RPMI7951 (cell line): ENCODE measurements at places on chromosomes 3 and 15.
A peak's percentile ranks its signal among the peaks of the same experiment; 100 is the strongest.

DNA sequence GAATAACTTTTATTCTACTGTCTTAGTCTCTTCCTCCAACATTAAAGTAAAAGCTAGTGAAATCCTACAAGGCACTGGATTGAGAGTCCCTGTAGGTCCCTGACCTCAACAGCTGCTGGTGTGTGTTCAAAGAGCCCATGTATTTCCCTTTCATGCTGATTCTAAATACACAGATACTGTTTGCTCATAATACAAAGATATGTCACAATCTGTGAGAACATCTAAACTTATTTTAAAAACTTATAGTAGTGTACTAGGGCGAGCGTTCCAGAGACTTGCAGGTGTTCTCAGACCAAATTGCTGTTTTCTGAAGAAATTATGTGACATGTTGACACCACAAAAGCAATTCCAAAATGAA, 145.9 kb upstream of the LIPC start:
- no peak for DNase-seq

DNA sequence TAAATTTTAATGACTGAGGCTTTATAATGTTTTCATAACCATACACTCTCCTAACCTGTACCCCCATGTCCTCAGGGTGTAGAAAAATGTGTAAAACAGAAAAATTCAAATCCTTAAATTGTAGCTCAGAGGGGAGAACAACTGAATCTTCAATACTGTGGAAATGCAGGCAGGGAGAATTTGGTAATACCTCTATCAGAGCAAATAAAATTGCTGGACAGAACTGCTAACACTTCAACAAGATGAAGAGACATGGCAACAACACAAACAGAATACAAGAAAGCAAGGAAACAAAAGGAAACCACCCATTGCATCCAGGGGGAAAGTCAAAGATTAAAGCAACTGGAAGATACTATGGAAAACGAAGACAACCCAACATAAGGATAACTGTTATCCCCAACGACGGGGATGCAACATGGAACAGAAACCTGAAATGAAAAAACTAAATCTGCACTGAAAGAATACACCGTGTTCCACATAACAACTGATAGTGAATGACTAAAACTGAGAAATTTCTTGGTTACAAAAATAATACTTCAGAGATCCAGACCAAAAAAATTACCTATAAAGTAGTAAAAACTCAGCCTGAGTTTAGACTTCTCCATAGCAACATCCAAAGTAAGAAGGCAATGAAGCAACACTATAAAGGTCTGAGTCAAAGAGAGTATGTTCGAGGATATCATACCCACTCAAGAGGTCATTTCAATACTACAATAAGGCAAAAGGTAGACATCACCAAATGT, 48.5 kb downstream of the HACD2 start:
- DNase-seq = no peak

GRCh38 chr3:187979564-187979963, 174.4 kb upstream of the LPP start:
- DNase-seq = no peak

DNA sequence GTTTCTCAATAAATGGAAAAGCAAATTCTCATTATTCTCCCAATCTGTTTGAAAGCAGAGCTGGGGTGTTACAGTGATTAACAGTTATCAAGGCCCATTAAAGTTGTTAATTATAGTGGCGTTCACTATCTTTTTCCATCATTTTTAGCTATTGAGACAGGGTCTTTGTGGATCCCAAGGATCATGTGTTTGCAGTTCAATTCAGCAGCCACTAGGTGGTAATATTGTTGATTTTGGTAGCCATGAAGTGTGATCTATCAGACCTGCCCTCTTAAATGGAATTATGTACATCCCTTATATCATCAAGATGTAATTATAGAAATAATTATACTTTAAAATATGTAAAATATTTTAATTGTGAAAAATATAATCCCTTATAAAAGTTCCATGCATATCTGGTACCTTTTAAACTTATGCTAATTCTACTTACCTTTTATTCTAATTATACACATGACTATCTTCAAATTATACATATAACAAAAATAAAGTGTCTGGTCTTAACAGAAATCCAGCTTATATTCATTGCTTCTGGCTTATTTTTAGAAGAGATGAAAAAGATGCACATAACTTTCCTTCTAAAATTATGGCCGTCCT, 126.4 kb downstream of the GREM1 start:
- peak; percentile 58 for DNase-seq

DNA sequence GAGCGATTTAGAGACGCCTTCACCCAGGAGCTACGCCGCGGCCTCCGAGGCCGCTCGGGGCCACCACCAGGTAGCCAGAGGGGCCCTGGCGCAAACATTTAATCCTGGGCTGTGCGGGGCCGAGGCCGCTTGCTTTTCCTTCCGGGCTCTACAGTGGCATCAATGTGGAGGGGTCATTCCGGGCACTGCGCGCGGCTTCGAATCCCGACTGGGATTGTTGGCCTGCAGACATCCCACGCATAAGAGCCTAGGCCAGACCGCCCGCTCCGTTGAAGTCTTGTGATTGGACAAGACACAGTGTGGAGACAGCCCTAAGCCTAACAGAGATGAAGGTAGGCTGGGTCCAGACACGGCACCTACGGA, 568 bp upstream of the NCBP2 start:
- DNase-seq = peak; percentile 10

DNA sequence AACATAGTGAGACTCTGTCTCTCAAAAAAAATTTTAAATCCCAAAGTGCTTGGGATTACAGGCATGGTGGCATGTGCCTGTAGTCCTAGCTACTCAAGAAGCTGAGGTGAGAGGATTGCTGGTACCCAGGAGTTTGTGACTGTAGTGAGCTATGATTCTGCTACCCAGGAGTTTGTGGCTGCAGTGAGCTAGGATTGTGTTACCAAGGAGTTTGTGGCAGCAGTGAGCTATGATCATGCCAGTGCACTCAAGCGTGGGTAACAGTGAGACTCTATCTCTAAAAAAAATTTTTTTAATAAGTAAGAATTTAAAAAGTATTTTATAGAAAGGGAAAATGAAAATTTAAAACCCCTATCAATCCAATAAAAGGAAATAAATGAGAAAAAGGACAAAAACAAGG, 69.5 kb downstream of the FAIM start:
- no peak for DNase-seq

DNA sequence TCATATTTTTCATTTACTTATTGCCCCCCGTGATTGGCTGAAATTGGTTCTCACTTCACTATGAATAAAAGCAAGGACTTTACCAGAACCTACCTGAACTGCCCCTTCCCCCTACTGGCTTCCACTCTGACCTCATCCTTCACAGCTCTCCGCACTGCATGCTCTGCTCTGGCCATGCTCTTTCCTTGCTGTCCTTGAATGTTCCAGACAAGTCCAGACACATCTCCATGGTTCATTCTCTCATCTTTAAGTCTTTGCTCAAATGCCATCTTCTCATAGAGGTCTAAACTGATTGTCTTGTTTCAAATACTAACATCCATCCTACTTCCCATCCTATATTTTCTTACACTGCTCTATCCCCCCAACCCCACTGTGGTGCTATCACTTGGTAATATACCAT, 129.4 kb downstream of the CHST2 start:
- no peak for DNase-seq
